ENCODE measurements at places on chromosomes 11 and 22.

- DNase-seq: no peak
Measured at GRCh38 chr22:44569561-44569991, 71.5 kb upstream of the RTL6 start.

- no peak for DNase-seq
Measured at GRCh38 chr11:101442171-101442570, 141.6 kb downstream of the TRPC6 start.

DNA sequence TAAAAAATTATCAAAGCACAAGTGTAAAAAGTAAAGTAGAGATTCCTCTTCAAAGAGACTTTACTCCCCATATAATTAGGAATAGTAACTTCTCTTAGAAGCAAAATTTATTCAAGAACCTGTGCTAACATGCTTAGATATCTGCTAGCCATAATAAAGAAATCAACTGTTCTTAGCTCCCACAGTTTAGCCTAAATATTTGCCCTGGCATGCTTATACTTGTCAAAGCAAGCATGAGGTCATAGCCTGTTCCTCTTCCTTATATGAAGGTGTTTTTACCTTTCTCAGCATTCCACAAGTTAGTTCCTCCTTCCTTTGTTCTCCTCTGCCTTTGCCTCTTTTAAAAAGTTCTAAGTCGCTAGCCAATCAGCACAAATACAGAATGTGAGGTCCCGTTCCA lies 30.3 kb downstream of the RIC3 start:
- no peak for DNase-seq

- no peak for DNase-seq
Measured at GRCh38 chr11:45470151-45470793, 184.1 kb upstream of the SYT13 start.

DNA sequence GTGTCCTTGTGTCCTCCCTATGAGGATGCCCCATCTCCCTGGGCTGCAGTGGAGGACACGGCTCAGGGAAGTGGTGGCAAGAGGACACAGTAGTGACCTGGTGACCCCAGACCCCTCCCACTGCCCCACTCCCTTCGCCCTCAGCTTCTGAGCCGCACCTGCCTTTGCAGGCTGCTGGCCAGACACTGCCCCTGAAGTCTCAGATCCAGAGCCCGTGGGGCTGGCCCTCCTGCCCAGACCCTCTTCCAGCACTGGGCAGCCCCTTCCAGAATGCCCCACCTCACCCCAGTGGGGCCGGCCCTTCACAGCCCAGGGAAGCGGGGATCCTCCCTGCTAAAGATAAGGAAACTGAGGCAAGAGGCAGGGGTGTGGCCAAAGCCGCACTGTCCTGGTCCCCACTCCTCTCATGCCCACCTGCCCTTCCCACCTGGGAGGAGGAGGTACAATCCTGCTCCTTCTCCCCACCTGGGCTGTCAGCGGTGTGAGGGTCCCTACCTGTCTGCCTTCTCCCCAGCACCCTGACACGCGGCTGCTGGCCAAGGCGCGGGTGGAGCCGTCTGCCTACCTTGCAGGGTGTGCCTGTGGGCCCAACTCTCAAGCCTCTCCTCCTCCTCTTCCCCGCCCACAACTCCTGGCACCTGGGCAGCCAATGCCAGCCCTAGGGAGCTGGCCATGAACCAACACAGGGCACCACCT lies 17.3 kb downstream of the TRPM5 start:
- DNase-seq: no peak

GRCh38 chr22:48826546-48826945 lies 1001.1 kb downstream of the BRD1 start:
- DNase-seq: no peak

DNA sequence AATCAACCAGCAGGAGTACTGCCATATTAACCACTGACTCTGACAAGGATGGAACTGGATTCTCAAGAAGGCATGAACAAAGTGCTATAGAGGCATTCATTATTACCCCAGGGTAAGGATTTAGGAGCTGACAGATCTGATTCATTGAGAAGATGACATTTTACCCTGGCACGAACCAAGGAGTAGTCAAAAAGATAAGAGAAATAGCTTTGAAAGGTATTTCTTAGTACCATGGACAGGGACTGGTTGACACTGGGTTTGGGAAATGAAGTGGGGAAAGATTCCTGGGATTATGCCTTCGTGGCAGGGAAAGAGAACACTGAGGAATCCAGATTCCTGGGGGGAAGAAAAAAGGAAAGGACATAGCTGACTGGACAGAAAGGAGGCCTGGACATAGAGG lies 5.1 kb upstream of the SAAL1 start:
- DNase-seq: no peak

- DNase-seq: peak; percentile 58
Measured at GRCh38 chr11:66915046-66915832, 42.9 kb downstream of the PC start.

- no peak for DNase-seq
Measured at GRCh38 chr11:115384236-115384635, 120.0 kb downstream of the CADM1 start.

- no peak for DNase-seq
Measured at GRCh38 chr11:57597461-57597915, at the start of gene SERPING1. TSS of gene SERPING1 (plus strand) at chr11:57597685. CDS start at chr11:57598271, 586 bp downstream.

- DNase-seq: no peak
Measured at GRCh38 chr11:64726211-64726641, 3.2 kb upstream of the NRXN2 start.

DNA sequence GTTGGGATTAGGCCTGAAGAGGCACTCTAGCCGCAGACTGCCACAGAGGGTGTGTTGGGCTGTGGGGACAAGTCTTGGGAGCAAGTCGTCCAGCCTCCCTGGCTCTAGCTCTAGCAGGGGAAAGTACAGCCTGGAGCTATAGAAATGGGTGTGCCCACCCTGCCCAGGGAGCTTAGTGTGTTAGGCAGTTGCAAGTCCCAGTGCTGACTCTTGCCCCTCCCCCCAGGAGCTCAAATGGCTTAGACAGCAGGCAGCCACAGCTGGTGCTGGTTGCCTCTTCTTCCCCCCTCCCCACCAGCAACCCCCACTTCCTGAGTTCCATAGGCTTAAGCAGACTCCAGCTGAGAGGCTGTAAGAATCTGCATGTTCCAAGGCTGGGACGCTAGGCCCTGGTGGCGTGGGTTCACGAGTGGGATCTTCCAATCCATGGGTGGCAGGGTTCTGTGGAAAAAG lies 61.2 kb downstream of the GUCY1A2 start:
- DNase-seq: no peak

DNA sequence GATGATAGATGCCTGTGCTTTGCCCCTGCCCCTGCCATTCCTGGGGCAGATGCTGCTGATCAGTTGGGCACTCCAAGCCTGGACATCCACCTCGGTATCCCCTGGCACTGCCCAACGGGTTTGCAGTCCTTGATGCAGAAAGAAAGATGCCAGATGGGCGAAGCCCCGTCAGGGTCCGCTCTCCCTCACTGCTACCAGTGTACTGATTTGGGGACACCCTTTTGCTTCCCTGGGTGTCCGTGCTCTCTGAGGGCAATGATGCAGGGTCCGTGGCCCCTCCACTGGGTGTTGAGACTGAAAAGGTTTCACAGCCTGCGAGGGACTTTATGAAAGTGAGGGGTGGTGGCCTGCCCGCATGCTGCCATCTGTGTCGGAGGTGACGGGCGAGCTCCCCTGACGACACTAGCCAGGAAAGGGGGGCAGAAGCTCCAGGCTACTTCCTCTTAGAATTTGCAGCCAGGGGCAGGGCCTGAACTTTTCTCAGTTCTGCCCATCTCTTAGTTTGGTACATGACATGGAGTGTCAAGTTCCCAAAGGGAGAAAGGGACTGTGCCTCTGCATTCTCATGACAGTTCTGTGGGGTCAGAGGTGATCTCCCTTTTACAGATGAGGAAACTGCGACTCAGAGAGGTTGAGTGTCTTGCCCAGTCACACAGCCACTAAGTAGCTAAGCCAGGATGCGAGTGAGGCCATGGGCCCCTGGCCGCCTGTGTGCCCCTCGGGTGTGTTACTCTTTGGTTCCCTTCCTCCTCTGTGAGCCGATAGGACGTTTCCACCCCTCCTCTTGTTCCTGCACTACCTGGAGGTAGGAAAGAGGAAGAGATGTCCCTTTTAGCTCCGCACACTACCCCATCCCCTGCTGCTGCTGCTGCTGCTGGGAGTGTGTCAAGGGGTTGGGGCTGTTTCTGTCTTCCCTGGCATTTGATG lies 96.6 kb downstream of the BCR start:
- no peak for DNase-seq

DNA sequence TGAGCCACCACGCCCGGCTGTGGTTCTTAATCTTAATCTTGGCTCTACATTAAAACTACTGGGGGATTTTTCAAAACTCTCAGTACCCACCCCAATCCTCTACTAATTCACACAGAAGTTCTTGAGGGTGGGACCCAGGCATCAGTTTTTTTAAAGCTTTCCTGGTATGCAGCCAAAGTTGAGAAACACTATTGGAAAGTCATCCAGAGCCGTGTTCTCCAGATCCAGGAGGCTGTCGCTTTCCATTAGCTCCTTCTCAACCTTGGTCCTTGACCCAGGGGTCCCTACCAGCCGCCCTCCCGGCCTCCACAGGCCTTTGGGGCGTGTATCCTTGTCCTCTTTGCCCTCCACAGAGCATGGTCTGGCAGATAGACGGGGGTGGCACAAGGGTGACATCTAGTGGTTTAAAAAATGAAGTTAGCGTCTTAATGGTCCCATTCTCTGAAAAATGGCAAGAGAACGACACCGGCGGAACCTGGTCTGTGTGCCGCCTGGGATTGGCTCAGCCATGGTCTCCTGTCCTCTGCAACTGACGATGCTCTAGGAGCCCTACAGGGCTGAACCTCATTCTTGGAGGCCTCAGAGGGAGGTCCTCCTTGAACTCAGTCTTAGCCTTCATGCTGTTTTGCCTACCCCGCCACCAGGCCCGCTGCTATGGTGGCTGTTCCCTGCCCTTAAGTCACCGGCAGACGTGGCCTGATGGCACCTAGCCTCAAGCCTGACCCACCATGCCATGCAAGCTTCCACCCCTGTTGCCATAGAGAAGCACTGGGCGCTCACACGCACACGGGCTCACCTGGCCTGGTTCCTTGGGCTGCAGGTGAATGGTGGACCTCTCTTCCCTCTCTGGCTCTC lies 152.0 kb upstream of the SYN3 start:
- DNase-seq: no peak

DNA sequence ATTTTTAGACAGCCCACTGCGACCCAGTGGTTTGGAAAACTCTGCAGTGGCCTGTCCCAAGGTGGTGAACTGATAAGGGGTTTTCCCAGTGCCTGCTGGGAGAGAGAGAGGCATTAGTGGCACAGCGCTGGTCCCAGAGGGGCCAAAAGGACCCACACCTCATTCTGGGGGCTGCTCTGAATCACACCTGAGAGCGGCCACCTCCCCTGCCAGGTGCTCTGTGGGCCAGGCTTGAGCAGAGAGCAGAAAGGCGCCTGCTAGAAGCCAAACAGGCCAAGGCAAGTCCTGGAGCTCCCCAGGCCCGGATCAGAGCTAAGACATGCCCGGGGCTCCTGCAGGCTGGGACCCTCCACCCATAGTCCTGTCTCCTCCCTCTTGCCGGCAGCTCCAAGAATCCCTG lies 20.9 kb downstream of the TRIM29 start:
- no peak for DNase-seq

DNA sequence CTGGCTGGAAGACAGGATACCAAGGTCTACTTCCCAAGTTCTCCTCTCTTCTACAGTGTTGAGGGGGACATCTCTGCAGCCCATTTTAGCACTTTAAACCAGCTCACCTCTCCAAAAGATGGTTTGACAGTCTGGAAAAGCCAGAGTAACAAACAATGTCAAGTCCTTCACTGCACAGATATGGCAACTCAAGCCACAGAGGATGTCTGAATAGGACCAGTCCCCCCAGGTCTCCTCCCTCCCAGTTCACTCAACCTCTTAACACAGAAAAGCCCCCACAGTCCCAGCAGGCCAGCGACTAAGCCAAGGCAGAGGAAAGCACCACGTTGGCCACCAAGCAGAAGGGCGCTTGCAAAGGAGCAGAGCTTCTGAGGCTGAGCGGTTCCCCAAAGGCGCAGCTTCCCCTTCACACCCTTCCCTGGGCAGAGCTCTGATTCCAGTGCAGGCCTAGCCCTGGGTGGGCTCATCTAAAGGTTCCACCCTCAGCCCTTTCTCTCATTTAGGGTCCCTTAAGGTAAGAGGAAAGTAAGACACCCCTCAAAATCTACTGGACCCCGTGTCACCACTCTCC lies 62.7 kb downstream of the PAK1 start:
- no peak for DNase-seq

GRCh38 chr11:61834278-61835048 lies 6.4 kb downstream of the FADS2 start:
- no peak for DNase-seq

- DNase-seq: peak; percentile 76
Measured at GRCh38 chr11:35363854-35364780, 55.2 kb downstream of the SLC1A2 start.

DNA sequence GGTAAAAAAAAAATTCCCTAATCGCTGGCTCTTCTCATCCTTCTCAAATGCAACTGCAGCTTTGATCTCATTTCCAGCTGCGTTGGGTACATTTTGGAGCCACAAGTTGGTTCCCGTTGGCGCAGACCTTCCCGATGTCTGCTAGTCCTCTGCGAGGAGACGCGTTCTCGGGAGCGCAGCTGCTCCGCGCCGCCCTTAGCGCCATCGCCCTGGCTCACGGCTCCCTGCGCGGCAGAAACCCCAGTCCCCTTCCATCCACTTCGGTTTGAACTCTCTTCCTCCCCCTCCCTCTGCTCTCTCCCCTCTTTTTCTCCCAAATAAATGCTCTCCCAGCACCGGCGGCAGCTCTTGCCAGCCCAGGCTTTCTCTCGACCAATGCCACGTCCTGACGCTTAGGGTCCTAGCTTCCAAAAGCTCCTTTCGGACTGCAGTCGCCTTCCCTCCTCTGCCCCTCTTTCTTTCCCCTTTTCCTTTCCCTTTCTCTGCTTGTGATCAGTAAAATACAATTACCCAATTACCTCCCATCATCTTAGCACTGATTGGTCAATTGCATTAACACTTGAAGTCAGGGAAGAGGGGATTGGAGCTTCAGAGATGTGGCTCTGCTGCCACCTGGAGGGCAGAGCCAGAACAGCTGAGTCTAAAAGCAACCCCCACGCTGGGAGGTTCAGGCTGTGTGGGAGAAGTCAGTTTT lies 1165.7 kb downstream of the LRRC4C start:
- DNase-seq: peak; percentile 24

DNA sequence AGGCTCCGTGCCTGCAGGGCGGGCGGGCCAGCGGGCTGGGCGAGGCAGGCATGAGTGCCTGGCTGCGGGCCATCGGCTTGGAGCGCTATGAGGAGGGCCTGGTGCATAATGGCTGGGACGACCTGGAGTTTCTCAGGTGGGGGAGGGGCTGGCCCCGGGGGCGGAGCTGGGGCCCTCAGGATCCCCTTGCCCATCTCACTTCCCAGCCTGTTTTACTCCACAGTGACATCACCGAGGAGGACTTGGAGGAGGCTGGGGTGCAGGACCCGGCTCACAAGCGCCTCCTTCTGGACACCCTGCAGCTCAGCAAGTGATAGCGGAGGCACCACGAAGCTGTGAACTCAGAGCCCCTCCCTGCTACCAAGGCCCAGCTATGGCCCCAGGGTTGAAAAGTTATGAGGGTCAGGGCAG lies 5.9 kb downstream of the PHOX2A start:
- no peak for DNase-seq

- no peak for DNase-seq
Measured at GRCh38 chr11:36577859-36578258, 10.1 kb downstream of the RAG1 start.

Data from COR-L47 (cell line).